Stimulated activated memory B cell treated with anti-CD40 and anti-IgM and Interleukin-4, amounts not matched to agents 10 μg/mL and 1 μg/mL and 100 μg/mL, for 72 hours (primary cell): ENCODE measurements at places on chromosomes 12 and 14.

- ATAC-seq: no peak
These were observed 561.2 kb upstream of the SEL1L start for GRCh38 chr14:82094829-82095345.

DNA sequence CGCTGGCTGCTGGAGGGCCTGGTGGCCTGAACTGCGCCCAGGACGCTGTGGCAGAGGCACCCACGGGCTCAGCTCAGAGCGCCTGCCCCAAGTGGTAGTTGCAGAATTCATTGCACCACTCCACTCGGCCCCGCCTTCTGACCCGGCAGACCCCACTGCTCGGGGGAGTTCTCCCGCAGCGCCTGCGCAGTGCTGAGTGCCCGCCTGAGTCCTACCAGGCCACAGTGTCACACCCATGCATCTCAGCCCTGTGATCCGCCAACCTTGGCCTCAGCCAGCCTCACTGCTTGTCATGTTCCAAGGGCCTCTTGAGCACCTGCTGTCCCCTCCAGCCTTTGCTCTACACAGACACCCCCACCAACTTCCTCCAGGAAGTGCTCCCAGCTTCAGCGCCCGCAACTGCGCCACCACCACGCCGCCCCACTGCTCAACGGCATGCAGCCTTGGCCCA lies 12.2 kb downstream of the DEGS2 start:
- peak; percentile 65 for ATAC-seq

DNA sequence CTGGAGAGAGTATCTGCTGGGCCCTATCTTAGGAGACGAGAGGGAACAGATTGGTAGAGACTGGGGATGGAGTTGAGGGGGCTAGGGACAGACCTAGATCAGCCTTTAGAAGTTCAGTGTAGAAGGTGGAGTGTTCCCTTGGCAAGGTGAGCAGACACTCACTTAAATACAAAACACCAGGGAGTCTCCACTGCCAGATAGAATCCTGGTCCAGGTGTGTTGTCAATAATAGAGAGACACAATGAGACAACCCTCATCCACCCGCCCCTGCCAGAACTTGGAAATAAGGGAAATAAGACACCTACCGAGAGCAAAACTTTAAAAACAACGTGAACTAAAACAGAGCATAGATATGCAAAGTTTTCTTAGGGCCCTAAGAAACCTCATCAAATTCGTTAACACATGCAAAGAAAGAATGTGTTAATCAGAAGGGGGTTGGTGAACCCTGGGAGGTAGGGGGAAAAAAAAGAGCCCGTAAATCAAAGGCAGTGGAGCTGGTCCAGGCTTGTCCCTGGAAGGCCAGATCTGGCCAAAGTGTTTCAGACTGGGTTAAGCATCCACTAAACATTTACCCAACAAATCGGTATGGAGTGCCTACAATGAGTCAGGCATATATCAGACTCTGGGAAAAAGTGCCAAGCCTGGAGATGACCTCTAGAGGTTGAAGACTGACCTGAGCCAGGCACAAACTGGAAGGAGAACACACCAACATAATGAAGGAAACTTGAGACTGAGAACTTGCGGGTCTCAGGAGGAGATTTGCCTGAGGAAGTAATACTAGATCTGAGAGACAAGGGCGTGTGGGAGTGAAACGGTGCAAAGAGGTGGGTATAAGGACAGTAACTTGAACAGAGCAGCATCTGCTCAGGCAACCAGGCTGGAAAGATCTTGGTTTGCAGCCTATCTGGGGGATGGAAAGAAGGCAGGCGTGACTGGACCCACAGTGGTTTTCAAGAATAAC lies 37.0 kb upstream of the OTX2 start:
- no peak for ATAC-seq

DNA sequence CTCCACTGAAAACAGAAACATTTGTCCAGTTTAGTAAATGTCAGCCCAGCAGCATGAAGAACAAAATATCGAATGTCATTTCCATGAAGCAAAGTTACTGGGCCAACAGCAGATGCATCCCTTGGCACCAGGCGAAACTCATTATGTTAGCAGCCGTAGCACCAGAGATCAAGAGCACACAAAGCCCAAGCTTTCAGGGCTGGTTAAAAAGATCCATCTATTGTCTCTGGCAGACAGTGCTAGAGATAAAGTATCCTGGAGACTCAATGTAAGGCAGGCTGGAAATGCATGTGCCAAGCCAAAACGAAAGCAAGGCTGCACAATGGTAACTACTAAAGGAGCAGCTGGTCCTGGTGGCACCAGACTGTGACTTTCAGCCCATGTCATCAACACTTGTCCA lies 120.3 kb upstream of the PLEKHG7 start:
- ATAC-seq: no peak

DNA sequence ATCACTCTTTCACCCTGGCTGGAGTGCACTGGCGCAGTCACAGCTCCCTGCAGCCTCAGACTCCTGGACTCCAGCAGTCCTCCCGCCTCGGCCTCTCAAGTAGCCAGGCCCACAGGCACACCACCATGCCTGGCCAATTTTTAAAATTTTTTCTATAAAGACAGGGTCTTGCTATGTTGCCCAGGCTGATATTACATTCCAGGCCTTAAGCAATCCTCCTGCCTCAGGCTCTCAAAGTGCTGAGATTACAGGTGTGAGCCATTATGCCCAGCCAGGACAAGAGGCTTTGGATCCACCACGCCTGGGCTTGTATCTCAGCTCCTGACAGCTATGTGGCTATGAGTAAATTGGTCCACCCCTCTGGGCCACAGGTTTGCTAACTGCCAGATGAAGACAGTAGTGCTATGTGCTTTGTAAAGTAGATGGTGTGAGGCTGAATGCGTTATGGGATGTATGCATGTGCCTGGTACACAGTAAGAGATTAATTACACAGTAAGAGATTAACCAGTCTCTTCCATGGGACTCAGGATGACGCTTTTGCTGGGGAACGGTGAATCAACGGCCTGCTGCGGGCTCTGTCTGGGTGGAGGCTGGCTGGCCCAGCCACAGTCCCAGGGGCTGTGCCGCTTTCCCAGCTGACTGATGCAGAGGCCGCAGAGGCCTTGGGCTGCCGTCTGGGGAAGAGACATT lies 53.3 kb upstream of the NCOR2 start:
- ATAC-seq: no peak

- no peak for ATAC-seq
These were observed 35.3 kb downstream of the CD9 start for GRCh38 chr12:6235499-6235898.

DNA sequence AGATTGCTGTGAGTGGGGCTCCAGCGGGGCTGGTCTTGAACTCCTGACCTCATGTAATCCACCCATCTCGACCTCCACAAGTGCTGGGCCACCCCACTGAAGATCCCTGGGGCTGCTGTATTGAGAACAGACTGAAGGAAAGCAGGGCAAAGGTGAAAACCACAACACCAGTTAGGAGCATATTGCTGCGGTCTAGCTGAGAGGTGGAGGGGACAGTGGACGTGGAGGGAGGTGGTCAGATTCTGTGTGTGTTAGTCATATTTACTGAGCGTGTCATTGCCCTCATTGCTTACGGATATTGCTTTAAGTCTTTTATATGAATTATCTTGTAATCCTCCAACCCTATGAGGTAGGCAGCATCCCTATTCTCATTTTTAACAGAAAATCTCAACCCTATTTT lies 69.0 kb upstream of the OVCH1 start:
- ATAC-seq: no peak

- peak; percentile 65 for ATAC-seq
These were observed 19.5 kb upstream of the CDK17 start for GRCh38 chr12:96419576-96420276.

- ATAC-seq: peak; percentile 50
These were observed 500 bp downstream of the GPR137C start for GRCh38 chr14:52553002-52553670.

- peak; percentile 61 for ATAC-seq
These were observed 52.8 kb downstream of the PPFIBP1 start for GRCh38 chr12:27576667-27577347.

DNA sequence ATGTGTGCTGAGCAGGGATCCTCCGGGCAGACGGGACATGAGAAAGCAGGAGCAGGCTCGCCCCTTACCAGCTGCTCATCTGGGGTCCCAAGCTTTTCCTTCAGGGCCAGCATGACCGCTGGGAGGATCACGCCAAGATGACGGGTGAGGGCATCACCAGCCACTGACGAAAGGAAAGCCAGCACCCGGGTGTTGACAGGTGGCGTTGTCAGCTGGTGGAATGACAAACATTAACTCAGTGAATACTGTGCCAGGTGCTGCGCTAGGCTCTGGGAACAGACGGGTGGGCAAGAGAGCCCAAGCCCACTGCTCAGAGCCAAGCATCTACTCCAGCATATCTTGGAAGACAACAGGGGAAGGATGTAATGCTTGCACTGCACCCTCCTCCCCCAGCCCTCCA lies 21.3 kb upstream of the RAB35 start:
- ATAC-seq: no peak

GRCh38 chr12:106239241-106239950 lies 8.4 kb downstream of the CKAP4 start:
- ATAC-seq: no peak

DNA sequence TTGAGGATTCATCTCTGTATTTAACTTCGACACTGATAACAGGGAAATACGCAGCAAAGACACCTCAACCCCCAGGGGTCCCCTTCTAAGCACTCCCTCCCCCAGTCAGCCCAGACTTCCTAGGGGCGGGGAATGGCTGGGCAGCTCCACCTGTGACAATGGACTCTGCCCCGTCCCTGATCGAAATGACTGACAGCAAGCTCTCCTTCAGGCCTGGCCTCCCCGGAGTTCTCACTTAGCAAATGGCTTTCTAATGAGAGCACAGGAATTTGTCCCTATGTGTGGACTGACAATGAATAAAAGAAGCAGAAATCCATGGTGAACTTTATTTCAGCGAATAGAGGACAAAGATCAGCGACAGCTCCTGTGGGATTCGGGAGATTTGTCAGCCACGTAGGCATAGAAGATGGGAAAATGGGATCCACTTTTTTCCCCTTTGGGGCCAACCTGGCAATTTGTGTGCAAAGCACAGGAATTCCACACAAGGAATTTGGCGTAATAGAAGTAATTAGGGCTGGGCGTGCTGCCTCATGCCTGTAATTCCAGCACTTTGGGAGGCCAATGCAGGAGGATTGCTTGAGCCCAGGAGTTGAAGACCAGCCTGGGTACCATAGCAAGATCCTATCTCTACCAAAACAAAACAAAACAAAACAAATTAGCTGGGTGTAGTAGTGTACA lies 63.8 kb downstream of the TNFAIP2 start:
- ATAC-seq: no peak

DNA sequence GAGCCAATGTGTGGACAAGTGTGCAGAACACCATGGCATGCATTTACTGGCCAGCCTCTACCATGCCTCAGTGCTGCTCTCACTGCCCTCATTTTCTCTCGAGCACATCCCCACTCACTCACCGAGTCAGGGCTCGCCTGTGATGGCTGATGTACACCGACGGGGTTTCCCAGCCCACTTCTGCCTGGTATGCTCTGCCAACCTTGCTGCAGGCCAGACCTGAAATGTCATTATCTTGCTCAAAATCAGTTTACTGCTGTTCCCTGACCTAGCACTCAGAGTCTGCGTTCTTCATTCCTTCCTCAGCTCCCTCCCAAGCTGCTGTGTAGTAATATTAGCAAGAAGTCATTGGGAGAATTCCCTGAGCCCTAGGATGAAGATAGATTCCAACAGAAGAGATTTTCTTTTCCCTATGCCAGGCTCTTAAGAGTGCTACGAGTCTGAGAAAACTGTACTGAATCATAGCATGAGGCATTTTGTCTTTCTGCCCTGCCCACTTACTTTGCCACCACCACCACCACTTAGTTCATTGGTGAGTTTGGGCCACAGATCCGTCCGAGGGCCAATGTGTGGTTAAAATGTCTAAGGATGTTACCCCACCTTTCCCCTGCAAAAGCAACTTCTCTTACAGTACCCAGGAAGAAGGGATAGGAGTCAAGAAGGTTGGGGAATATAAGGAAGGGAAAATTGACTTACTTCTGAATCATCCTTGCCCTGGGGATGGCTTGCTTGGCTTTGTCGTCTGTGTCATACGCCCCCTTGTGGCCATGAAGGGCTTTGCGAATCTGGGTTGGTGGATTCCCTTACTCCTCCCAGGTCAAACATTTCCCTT lies 51.0 kb downstream of the BMAL2 start:
- ATAC-seq: peak; percentile 42

DNA sequence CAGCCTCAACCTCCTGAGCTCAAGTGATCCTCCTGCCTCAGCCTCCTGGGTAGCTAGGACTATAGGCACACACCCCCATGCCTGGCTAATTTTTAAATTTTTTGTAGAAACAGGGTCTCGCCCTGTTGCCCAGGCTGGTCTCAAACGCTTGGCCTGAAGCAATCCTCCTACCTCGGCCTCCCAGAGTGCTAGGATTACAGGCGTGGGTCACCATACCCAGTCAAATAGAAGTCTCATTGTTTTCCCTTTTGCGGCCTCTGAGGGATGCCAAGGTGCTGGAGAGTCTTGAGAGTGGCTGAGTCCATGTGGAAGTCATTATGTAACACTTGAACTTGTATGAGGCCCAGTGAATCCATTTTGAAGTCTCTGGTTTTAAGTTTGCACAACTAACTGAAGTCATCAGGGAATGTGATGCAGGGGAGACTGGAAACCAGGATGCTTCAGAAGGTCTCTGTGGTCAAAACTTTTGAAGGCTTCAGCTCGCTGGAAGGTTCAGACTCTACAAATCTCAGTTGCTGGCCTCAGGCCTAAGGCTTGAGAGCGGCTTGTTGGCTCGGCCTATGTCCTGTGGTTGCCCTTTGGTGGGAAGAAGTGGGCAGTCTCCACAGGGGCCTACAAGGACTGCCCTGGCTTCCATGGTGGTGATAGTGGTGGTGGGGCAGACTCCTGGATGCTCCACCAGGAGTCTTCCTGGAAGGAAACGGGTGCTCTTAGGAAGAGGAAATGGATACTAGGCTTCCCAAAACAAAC lies 29.2 kb downstream of the GALNT16 start:
- ATAC-seq: no peak

GRCh38 chr12:77696183-77696582 lies 134.5 kb upstream of the NAV3 start:
- no peak for ATAC-seq

- ATAC-seq: no peak
These were observed 974 bp downstream of the BTBD7 start for GRCh38 chr14:93331728-93332396.

GRCh38 chr14:99831903-99832685 lies 38.9 kb downstream of the EML1 start:
- ATAC-seq: no peak

- no peak for ATAC-seq
These were observed 159.3 kb downstream of the DAD1 start for GRCh38 chr14:22429546-22430294.

GRCh38 chr12:58270966-58271705 lies 329.8 kb downstream of the ATP23 start:
- no peak for ATAC-seq

DNA sequence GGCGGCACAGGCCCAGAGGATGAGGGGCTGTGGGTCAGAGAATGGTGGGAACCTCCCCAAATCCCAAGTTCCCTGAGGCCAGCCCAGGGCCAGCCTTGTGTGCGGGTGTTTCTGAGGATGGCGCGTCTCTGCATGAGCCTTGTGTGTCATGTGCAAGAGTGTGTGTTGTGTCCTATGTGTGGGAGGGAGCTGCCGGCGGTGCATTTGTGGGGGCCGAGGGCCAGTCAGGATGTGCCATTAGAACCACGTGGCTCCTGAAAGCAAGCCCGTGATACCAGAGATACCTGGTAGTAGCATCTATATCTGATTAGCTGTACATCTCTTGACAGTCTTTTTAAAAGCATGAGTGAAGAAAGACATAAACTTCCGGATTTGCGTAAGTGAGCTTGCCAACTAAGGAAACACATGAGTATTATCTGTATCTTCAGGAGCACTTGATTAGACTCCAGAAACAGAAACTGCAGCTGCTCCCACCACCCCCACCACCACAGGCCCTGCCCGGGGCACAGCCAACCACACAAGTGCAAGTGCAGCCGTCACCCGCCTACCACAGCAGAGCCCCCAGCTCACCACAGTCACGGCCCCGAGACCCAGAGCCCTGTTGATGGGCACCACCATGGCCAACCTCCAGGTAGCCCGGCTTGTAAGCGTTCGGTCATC lies 19.2 kb downstream of the DDX51 start:
- ATAC-seq: no peak
